AG04450 (cell line): ENCODE measurements at places on chromosomes 6 and 20. TPM values are rescaled to one million over a fixed set of nuclear protein-coding genes. Genes with fewer than 3 reads are reported as not detected.

DNA sequence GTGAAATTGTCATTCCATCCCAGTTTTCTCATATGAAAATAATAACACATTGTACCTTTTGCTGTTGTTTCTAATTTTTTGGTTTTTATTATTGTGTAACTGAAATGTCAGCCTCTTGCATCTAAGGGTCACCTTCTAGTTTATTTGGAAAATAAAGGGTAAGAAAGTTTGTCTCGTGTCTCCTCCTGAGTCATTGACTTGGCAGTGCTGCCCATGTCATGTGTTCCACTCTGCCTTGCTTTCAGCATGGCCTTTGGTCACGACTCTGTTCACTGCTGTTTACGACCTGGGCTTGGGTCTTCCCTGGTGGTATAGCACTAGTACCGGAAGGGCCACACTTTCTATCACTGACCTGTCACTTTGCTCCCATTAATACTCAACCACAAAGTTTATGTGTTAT is 171.4 kb upstream of the RSPO3 start:
- no peak for DNase-seq

GRCh38 chr20:25233016-25233772 is 14.7 kb upstream of the PYGB start:
- no peak for DNase-seq

DNA sequence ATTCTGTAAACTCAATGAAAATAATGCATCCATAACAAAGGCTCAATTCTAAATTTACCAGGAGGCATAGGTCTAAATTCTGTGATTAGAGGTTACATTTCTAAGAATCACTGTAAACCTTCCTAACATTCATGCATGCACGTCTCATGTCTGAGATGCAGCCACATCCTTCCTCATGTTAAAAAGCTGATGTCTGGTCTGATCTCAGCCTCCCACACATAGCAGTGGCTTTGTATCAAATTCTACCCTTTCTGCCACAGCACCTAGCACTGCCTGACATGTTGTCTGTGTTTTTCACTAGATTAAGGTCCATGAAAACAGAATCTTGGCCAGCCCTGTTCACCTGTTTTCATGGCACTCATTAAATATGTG is 171.1 kb downstream of the WDR27 start:
- no peak for DNase-seq

DNA sequence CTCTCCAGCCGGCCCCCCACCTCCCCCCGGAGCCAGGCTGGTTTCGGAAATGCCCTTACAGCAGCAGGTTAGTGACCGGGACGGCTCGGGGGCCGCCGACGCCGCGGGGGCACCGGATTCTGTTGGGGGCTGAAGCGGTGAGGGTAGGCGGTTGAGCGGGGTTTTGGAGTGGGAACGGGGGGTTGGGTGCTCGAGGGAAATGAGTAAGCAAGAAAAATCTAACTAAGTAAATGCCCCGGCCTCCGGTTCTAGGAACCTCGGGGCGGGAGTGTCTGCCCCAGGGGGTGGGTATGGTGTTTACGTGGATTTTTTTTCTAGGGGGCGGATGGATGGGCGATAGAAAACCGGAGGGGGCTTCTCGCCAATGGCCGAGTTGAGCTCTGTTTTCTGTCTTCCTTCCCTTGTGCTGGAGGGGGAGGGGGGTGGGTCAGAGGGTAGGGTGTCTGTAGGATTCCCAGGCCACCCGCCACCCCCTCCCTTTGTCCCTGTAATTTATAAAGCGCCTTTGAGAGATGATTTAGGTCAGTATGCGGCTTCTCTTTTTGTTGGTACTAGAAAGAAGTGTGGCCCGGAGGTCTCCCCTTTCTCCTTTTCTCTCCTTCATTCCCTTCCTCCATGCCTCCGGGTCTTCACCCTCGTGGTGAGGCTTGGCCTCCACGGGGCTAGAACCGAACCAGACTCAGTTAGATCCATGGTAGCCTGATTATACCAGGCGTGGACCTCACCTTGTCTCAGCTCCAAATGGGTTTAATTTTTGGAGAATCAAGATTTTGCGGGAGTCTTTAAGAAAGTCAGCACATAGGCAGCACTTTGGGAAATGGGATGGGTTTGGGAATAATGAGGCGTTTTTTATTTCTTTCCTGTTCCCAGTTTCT is 2.3 kb downstream of the E2F3 start:
- no peak for DNase-seq

GRCh38 chr20:43458422-43458924 is 777 bp downstream of the SRSF6 start:
- no peak for DNase-seq

DNA sequence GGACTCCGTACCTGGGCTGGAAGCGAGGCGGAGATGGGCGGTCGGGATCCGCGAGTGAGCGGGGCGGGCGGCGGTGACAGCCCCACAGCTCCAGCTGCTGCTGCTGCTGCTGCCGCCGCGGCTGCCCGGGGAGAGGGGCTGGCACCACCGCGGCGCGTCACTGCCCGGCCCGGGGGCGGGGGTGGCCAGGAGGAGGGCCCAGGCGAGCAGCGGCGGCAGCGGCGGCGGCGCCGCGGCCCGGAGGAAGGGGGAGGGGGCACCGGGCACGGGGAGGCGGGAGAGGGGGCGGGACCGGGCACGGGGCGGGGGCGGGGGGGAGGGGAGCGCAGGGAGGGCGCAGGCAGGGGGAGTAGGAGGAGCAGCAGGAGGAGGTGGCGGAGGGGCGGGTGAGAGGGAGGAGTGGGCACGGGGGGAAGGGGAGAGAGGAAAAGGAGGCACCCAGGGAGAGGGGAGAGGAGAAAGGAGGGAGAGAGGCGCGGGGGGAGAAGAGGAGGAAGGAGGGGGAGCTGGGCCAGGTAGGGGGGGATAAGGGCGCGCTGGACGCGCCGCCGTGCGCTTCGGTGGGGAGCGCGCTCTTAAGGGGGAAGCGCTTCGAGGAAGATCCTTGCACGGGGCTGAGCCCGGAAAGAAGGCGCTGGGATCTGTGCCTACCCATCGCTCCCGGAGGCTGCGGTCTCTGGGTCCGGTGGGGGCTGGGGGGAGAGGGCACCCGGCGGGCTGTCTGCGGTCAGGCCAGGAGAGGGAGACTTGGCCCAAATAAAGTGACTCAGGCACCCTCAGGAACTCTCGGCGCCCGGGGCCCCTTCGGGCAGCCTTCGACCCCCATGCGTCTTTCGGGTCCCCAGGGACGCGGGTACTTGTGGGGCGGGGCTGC is 101.5 kb downstream of the NOL4L start:
- DNase-seq, result no peak

- DNase-seq, result no peak
Measured at GRCh38 chr20:51799401-51799860, 2.9 kb downstream of the SALL4 start.

DNA sequence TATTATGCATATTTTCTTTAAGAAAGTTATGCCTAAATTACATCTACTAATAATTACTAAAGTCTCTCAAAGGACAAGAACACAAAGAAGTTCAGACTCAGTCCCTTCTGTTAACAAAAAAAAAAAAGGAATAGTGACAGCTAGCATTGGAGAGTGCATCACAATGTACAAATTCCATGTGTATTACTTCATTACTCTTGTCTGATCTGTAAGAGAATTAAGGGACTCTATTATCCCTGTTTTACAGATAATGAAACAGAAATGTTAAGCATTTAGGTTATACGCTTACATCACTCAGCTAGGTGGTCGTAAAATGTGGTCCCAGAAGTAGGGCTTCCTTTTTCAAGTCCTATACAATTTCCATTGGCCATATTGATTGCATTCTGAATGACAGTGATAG is 17.2 kb upstream of the VNN1 start:
- no peak for DNase-seq

GRCh38 chr6:31771992-31772358 is 5.2 kb downstream of the VWA7 start:
- no peak for DNase-seq

- no peak for DNase-seq
Measured at GRCh38 chr6:143755301-143755744, 77.6 kb downstream of the PHACTR2 start.

- DNase-seq, result no peak
Measured at GRCh38 chr6:136639702-136640101, 89.5 kb upstream of the MAP7 start.

DNA sequence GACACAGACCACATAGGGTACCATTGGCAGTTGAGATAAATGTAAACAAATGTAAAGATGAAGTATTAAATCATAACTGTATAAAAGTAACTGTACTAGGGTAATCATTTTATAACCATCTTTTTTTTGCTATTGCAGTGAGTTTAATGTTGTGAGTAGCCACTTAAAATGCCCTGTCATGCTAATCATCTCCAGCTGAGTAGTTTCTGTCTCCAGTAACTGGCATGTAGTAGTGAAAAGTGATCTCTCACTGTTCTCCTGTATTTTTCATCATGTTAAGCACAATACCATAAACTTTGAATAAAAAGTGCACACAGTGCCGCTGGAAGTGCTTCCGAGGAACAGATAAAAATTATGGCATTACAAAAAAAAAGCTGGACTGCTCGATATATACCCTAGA is 45.0 kb upstream of the OPRM1 start:
- DNase-seq, result no peak

DNA sequence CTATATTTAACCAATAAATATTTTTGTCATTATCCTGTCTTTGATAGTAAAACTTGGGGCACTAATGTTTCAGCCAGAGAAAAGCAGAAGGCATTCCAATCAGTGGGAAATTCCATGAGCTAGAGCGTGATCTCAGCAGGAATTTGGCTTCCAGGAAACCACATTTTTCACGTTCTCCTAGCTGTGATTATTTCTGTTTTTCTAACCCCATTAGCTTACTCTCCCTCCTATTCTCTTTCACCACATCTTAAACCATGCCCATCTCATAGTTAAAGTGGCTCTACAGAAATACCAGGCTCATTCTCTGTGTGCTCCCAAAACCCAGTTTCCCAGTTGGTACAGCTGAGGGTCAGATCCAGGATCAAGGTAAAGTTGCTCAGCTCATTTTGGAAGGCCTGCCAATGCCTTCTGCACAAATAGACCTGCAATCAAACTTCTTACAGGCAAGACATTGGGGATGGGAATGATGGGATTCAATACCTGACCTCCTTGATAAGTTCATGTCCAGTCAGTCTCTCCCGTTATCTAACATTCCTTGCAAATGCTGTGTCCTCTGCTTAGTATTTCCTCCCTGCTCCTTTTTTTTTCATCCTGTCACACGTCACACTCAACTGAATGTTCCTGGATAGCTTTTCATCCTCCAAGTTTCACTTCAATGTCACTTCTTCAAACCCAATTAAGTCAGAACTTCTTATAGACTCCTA is 33.1 kb upstream of the TMEM30A start:
- DNase-seq, result no peak

GRCh38 chr6:82971877-82972460 is 93.7 kb downstream of the UBE3D start:
- no peak for DNase-seq

GRCh38 chr20:13487202-13487601 is 151.5 kb downstream of the TASP1 start:
- no peak for DNase-seq

DNA sequence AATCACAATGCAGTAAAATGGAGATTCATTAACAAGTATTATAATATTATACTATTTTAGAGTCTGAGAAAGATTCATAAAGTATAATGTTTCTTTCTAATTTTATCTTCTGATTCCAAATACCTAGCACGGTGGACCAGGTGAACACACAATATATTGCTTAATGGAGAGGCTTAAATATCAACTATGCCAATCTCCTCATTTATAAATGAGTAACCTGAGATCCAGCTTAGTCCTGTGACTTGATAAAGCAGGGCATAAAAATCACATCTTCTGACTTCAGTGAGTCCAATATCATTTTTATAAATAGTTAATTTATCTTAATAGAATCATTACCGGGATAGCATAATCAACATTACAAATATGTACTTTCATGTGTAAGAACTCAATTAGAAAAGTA is 144.4 kb upstream of the GJE1 start:
- DNase-seq, result no peak

GRCh38 chr6:84521511-84521910 is 242.9 kb downstream of the TBX18 start:
- DNase-seq, result no peak

DNA sequence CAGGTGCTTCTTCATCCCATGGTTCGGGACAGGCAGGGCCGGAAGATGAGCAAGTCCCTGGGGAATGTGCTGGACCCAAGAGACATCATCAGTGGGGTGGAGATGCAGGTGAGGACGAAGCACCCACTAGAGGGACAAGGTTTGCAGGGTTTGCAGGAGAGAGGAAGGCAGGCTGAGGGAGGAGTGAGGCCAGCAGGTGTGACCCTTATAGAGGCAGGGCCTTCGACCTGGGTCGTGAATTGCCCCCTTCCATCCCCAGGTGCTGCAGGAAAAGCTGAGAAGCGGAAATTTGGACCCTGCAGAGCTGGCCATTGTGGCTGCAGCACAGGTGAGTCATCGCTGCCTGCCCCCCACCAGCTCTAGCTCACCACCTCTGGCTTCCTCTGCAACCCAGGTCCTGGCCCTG is 8.4 kb downstream of the VARS2 start:
- DNase-seq, result no peak

GRCh38 chr6:74867291-74867690 is 338.6 kb downstream of the COL12A1 start:
- DNase-seq, result no peak

DNA sequence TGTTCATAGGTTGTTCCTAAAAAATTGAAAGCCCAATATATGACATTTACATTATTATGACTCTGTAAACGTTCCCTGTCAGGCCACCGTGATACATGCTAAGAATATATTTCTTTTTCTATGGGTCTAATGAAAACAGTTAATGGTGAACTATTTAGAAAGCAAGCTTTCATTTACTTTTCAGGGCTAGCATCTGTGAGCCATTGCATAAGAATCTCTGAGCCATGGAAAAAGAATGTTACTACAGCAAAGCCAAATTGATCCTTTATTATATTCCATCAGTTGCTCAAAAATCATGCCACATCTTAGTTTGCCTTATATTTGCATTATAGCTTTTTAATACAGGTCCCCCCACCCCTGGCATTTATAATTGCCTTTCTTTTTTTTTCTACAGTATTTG is 275.5 kb downstream of the ZFAND3 start:
- DNase-seq, result peak; percentile 42

DNA sequence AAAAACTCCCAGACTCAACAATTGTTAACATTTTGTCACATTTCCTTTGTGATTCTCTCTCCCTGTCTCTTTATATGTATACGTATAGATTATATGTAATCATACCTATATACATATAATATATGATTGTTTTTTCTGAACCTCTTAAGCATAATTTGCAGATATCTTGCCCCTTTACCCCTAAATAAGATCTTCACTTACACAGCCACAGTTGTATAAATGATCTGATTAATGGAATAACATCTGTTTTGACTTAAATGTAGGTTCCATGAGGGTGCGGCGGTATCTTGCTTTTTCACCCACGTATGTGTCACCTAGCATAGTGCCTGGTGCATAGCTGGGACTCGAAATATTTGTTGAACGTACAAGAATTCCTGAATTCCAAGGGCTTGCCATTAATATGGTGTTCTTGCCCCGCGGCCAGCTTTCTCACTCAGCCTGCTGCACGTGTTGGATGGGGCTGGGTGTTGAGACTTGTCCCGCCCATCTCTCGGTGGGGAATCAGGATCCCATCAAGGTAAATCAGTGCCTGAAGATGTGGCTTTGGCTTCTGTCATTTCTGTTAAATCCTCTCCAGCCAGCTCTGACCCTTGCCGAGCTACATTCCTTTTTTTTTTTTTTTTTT is 10.4 kb upstream of the MANBAL start:
- no peak for DNase-seq

Gene C20orf141
- not detected in 2 replicates for polyA plus RNA-seq

Gene OXT
- polyA plus RNA-seq, result not detected in 2 replicates

Gene CRISP3
- polyA plus RNA-seq, result not detected in 2 replicates

Gene CNR1
- polyA plus RNA-seq, result not detected in 2 replicates

Gene DACT2
- polyA plus RNA-seq, result not detected in 2 replicates

Gene GJA1
- polyA plus RNA-seq, result 261 and 323 TPM in 2 replicates

Gene SLC17A1
- polyA plus RNA-seq, result not detected in 2 replicates

Gene ADGRF1
- not detected in 2 replicates for polyA plus RNA-seq

Gene HCRTR2
- polyA plus RNA-seq, result not detected in 2 replicates

Gene EYS
- 0.14 TPM in 1 of 2 replicates, not detected in the other for polyA plus RNA-seq

Gene PRDM13
- polyA plus RNA-seq, result not detected in 2 replicates

Gene FRMD1
- polyA plus RNA-seq, result not detected in 2 replicates
